Mesothelial cell of epicardium (in vitro differentiated cells): ENCODE measurements at places on chromosomes 2 and 18. TPM values are rescaled to one million over a fixed set of nuclear protein-coding genes. Genes with fewer than 3 reads are reported as not detected.

- H3K27me3 ChIP-seq: no peaks in the 10 kb centered on the region
- no peak overlapping the region for H3K27ac ChIP-seq
- no peaks in the 10 kb centered on the region for H3K4me1 ChIP-seq
Measured at GRCh38 chr2:98568161-98568956, 40.0 kb downstream of the COA5 start.

DNA sequence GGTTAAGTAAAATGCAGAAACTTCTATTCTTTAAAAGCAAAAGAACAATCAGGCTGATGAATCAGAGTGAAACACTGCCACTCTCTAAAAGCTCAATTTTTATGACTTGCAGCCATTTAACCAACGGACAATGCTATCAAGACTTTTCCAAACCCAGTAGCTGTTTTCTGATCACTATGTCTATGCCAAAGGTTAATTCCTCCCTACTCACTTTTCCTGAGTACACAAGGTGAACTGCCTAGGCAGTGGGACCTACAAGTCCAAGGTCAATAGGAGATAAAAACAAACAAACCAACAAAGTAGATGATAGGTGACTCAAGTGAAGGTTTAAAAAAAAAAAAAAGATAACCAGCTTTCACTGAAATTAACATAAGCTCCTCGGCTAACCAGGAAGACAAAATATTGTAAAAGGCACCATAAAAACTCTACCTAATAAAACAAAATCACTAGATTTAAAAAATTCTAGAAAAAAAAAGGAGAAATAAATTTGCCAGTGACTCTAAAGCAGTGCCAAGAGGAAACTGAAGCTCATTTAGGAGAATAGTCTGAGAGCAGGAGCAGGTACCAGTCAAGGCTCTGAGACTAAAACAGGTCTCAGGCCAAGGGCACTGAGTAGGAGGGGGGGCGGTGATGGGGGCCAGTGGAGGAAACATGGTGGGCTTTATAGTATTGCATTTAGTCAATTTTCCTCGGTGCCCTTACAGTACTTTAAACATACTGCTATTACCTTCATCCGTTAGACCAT lies 134.1 kb upstream of the DLGAP1 start:
- H3K4me3 ChIP-seq: no peak overlapping the region
- H3K36me3 ChIP-seq: no peaks in the 10 kb centered on the region
- no peak for DNase-seq
- H3K27me3 ChIP-seq: no peaks in the 10 kb centered on the region
- H3K27ac ChIP-seq: no peak overlapping the region
- H3K4me1 ChIP-seq: no peaks in the 10 kb centered on the region

- no peak for DNase-seq
- peaks cover 12% of the 10 kb centered on the region for H3K4me1 ChIP-seq
- H3K27ac ChIP-seq: no peak overlapping the region
- no peak overlapping the region for H3K4me3 ChIP-seq
- peaks cover 25% of the 10 kb centered on the region for H3K27me3 ChIP-seq
Measured at GRCh38 chr18:46675112-46675511, 18.1 kb upstream of the LOXHD1 start.

DNA sequence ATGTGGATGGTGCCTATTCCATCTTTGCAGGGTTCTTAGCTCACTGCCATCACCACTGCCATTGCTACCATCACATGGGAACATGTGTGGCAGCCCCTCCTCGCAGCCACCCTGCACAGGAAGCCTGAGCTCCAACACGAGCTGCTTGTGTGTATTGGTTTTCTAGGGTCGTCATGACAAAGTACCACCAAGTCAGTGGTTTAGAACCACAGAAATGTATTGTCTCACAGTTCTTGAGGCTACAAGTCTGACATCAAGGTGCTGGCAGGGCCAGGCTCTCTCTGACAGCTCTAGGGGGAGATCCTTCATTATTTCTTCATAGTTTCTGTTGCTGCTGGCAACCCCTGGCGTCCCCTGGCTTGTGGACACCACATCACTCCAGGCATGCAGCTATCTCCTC lies 10.3 kb upstream of the IL1R2 start:
- no peak for DNase-seq
- H3K4me3 ChIP-seq: no peak overlapping the region
- H3K36me3 ChIP-seq: no peaks in the 10 kb centered on the region

The UPP2 gene
- not detected in 3 replicates for total RNA-seq
